ENCODE measurements at places on chromosomes 1 and 21.

DNA sequence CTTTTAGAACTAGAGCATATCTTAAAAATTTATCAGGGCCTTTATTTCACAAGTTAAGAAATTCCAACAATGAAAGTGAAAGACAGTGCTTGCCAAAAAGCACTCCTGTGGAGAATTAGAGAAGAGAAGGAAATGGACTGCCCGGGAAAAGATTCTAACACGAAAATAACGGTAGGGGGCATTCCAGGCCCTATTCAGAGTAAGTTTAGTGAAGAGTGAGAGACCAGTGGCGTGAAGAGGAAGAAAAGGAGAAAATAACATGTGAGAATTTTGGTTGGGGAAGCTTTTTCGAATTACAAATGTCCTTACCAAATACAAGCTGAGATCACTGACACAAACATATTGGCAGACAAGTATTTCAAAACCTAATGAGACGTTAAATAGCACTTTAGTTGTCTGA, 38.4 kb upstream of the RBM34 start:
- DNase-seq: no peak

- DNase-seq: no peak
Measured at GRCh38 chr1:107687849-107688753, 276.9 kb downstream of the VAV3 start.

DNA sequence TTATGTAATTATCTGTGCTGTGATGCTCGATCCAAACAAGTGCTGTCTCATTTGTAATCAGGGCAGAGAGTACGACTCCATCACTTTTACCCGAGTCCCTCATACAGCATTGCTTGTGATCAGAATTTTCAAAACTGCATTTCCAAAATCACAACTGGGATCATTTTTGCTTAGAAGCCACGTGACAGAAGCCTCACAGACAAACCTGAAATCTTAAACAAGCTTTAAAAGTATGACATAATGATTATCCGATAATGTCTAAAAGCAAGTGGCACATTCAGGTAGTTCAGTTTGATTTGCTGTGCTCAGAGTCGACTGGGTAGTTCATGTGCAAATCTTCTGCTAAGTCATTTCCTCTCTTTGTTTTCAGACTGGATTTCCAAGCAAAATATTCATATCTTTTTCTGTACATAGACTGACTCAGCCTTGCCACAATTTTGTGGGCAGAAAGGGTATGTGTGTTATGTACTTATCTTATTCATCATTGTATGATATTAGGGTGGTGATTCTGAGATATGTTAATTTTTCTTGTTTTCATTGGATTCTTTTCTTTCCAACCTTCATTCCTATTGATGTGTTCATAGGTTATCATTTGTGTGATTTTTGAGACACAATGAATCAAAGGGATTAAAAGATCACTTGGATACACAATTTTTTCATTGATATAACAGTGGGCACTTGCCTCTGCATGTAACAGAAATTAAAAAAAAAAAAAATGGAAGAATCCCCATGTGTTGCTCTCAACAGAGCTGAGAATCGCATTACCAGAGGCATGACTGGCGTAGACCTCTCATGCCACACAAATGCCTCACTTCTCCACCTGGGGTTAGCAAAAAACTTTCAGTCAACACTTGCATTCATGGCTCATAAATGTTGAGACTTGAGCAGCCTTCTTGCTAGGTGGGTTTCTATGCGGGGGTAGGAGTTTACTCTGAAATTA, 355.7 kb downstream of the LTN1 start:
- no peak for DNase-seq

GRCh38 chr1:229034342-229034741, 236.6 kb upstream of the RAB4A start:
- no peak for DNase-seq
